ENCODE measurements at places on chromosomes 7 and 10.
A peak's percentile ranks its signal among the peaks of the same experiment; 100 is the strongest.

DNA sequence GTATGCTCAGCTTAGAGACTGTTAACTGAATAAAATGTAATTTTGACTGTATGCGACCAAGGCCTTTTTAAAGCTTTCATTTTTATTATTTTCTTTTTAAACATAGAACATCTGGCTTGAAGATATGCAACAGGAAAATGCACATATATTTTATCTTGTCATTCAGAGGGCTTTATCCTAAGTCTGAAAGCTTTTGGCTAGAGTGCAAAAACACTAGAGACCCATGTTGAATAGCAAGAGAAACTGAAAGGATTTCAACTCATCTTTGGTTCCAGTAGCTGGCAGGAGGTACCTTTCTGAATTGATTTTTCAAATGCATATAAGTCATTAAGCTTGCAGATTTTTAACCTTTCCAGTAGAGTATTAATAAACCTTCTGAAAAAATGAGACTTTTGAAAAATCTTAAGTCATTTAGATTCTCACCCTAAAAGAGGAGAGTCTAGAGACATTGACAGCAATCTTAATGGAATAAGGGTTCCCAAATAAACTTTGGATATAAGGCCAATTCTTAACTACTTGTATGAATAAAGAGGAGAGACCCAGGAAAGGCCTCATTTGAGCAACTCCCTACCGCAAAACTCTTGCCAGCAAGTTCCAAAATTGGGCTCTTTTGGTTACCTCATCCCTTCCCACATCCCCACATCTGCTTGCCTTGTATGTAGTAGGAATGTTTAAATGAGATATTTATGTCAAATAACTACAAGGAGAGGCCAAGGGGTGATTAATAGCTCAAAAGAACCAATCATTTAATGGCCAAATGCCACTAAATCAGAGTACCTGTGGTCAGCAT lies 454.4 kb downstream of the HTR7 start:
- DNase-seq: no peak

DNA sequence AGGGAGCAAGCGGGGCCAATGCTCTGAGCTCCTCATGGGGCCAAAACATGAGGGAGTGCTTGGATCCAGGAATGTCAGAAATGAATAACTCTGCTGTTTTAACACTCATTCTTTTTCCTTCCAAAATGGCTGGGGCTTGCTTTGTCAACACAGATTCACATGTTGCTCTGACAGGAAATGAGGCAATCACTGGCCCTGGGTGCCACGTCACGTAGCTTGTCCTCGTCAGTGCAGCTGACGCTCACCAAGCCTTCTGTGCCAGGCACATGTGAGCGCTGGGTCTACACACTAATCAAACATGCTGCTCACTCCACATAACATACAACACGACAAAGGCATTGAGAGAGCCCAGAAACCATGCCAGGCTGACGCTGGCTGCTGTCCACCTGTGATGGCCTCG lies 198.9 kb downstream of the WDR37 start:
- DNase-seq: peak; percentile 14

- peak; percentile 31 for DNase-seq
Observed at GRCh38 chr7:116952635-116953371, 498 bp upstream of the ST7 start.

DNA sequence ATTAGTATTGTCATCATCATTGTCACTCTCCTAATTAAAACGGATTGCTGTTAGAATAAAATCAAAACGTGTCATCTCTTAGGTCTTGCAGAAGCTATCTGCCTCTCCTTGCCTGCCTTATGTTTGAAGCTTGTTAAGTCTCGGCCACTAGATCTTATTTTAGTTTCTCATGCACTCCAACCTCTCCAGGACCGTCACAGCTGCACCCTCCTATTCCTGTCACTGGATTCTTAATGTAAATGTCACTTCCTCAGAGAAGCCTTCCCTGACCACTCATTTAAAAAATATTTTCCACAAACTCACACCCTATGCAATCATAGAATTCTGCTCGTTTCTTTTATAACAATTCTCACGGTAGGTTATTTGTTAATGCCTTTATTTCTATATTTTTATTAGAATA lies 103.9 kb upstream of the DKK1 start:
- DNase-seq: no peak

DNA sequence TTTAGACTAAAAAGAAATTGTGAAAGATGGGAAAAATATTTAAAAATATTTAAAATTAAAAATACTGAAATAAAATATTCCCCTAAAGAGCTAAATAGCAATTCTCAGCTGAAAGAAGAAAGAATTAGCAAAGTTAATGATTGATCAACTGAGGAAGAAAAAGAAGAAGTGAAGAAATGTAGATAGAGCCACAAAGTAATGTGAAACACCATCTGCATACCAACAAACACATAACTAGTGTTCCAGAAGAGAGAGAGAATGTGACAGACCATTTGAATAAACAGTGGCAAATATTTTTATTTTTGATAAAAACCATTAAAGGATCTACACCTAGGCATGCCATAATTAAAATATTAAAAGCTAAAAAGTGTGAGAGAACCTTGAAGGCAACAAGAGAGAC lies 784.5 kb upstream of the ZWINT start:
- DNase-seq: no peak

GRCh38 chr10:113228530-113228929 lies 278.5 kb downstream of the TCF7L2 start:
- DNase-seq: peak; percentile 58

DNA sequence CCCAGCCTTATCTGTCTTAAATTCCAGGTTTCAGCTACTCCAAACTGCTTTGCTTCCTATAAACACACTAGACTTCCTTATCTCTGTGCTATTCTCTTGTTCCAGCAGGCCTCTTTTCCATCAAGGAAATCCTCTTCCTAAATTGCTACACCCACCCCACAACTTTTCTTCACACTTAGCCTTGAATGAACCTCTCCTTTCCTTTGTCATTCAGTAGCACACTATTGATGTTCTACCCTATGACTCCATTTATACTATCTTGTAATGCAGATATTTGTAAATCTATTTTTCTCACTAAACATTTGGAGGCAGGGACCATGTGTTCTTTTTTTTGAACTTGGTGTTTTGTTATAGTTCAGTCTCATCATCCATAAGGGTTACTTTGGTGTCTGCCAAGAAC lies 3.7 kb downstream of the SLC16A9 start:
- DNase-seq: no peak

- no peak for DNase-seq
Observed at GRCh38 chr7:152351168-152351567, 84.6 kb downstream of the KMT2C start.

DNA sequence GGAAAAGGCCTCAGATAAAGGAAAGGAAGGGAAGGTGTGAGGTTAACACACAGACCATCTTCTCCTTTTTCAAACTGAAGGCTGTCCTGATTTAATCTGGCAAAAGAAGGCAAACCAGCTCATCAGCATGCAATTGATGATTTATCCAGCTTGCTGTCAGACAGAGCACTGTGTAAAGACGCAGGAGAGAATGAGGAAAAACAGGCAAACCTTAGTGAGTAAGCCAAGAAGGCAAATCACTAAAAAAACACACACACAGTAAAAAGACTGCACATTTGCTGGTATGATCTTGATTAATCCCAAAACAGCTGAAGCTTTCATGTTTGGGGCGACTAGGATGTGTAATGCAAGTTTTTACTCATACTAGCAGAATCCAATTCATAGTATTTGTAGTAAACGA lies 65.8 kb upstream of the SKAP2 start:
- no peak for DNase-seq

DNA sequence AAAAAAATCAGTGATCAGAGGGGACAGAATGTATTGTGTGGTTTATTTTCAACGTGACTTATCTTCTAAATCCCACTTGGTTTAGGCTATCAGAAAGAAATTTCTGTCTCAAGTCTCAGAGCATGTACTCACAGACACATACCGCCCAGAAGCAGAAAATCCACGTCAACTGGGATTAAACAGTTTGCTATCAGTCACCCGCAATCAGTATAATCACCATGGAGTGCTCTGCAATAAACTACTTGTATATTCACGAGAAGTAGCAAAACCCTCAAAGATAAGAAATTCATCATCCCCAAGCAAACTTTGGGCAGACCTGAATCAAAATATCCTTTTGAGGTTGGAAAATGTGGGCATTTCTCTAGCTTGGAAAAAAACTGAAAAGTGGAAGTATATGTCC lies 259.1 kb downstream of the FGFR2 start:
- no peak for DNase-seq

- DNase-seq: peak; percentile 33
Observed at GRCh38 chr10:58932126-58932525, 244.3 kb upstream of the PHYHIPL start.

DNA sequence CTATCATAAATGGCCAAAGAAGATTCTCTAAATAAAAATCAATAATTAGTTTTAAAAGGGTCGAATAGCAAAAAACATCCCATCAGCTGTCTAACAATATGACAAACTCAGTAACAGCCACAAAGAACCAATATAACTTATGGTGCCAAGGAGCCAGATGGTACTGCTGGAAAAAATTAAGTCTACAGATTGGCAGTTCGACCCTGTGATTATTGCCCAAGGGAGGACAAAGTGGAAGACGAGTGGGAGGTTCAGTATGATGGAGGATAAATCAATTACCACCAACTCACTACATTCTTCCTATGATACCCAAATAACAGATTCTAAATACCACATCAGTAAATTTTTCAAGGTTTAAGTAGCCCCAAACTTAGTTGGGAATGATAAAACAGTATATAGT lies 49.0 kb downstream of the SKAP2 start:
- no peak for DNase-seq

GRCh38 chr7:133431134-133431724 lies 178.4 kb downstream of the EXOC4 start:
- no peak for DNase-seq

DNA sequence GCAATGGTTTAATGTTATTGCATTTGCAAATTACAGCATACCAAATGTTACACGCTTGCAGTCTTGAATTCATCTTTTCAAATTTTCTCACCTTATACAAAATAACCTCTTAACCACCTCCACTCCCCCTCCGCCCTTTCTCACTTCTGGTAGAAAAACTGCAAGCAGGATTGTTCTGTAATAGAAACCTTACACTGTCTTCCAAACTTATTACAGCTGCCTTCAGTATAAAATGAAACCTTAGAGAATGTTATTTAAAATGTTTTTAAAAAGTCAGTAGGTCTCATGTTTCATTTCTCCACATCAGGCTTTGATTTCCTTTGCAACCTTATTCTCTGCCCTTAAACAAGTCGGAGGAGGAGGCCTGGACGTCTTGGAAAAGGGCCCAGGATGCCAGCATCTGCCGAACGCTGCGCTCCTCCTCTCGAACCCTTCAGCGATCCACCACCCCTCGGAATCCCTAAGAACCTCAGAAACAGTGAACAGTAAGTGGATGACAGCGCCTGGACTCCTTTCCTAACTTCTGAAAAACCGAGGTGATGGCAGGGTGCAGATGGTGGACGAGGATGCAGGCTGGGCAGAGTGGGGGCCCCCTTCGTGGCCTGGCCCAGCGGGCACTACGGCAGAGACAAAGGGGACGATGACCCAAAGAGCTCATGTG lies 74.0 kb downstream of the FGFR2 start:
- no peak for DNase-seq

- no peak for DNase-seq
Observed at GRCh38 chr10:788796-789748, 99.6 kb upstream of the DIP2C start.

- DNase-seq: peak; percentile 42
Observed at GRCh38 chr10:35127289-35127891, 744 bp downstream of the CREM start.

GRCh38 chr10:44313761-44314165 lies 71.1 kb downstream of the CXCL12 start:
- no peak for DNase-seq

GRCh38 chr10:29951441-29951931 lies 107.9 kb downstream of the JCAD start:
- DNase-seq: peak; percentile 37

- no peak for DNase-seq
Observed at GRCh38 chr7:112763996-112764395, 26.2 kb downstream of the TMEM168 start.

- no peak for DNase-seq
Observed at GRCh38 chr7:18607025-18607424, 111.5 kb downstream of the HDAC9 start.

DNA sequence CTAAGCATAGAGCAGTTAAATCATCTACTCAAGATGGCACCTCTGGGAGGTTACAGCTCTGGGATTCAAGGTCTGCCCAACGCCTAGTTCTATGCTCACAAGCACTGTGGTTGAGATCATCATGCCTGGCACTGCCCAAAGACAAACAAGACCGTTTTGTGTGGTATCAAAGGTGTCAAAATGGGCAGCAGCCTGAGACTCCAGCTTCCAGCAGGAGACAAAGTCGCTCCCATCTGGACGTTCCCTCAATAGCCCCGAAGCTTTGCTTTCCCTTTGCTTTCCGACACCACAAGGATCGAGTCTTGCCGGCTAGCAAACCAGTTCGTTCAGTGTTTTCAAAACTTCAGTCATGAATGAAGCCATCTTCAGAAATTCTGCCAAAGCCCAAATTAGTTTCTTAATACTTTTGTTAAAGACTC lies 5.1 kb downstream of the HABP2 start:
- DNase-seq: no peak

DNA sequence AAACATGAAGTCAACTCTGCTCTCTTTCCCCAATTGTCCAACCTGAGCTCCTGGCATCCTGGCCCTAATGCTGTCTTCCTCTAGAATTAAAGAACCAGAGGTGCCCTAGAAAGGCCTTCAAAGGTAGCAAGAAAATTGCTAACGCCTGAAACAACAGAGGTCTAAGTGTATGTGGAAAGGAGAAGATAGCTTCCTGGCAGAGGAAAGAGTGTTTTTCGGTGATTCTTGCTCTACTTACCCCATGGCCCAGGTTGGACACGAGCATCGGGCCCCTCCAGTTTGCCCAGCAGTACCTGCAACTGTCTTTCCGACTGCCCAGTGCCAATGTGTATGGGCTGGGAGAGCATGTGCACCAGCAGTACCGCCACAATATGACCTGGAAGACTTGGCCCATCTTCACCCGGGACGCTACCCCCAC lies 22.2 kb downstream of the MGAM2 start:
- DNase-seq: no peak

DNA sequence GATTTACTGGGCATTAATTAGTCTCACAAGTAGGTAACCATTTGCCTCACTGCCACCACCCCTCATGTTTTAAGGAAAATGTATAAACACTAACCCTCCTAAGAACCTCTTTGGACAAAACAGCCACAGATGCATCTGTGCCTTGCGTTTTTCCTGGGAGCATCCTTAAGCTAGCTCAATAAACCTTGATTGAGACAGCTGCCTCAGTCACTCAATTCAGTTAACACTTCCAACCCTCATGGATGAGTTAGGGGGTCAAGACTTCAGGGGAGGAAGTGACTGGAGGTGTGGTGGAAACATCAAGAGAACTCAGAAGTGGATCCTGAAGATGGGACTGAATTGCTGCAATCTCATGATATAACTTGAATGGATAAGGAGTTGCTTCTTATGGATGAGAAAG lies 31.5 kb downstream of the CUL2 start:
- no peak for DNase-seq

DNA sequence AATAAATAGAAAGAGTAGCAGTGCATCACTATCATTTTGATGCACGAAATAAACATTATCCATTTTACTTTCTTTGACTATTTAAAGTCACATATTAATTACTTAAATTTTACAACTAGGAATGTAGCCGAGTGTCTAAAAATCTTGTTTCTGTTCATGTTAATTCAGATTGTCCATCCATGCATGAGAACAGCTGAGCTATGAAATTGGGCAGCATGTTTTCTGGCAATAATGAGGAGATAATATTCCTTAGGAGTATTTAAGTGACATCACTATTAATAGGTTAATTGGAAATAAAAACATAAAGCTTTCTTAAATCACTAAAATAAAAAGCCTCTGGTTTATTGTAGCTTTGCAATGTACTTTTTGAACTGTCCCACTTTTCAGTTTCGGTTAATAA lies 293.8 kb downstream of the PHTF2 start:
- DNase-seq: no peak

- DNase-seq: no peak
Observed at GRCh38 chr10:47294501-47294900, 5.5 kb upstream of the GDF10 start.

Data from A172 (cell line).